ENCODE measurements at places on chromosomes 7 and 10. TPM values are rescaled to one million over a fixed set of nuclear protein-coding genes. Genes with fewer than 3 reads are reported as not detected.

Gene CYP3A7
- not detected for total RNA-seq

Gene OPN4
- not detected for total RNA-seq

Gene AGBL3
- 1.4 TPM for total RNA-seq

Gene TCAF2
- total RNA-seq = 0.69 TPM

Gene EPO
- not detected for total RNA-seq

Gene STOX1
- under 0.01 TPM for total RNA-seq

Gene CTAGE8
- total RNA-seq = 0.33 TPM

Gene MUC3A
- not detected for total RNA-seq

Gene ASB10
- not detected for total RNA-seq

Gene ZCWPW1
- 3.1 TPM for total RNA-seq

Gene GIMAP2
- total RNA-seq = 2.1 TPM

Gene ZNF33A
- 8.6 TPM for total RNA-seq

Gene ZMYND11
- total RNA-seq = 54.5 TPM

All from melanocyte of skin (primary cell).